ENCODE measurements at places on chromosomes 6 and 20. TPM values are rescaled to one million over a fixed set of nuclear protein-coding genes. Genes with fewer than 3 reads are reported as not detected.
A peak's percentile ranks its signal among the peaks of the same experiment; 100 is the strongest.

DNA sequence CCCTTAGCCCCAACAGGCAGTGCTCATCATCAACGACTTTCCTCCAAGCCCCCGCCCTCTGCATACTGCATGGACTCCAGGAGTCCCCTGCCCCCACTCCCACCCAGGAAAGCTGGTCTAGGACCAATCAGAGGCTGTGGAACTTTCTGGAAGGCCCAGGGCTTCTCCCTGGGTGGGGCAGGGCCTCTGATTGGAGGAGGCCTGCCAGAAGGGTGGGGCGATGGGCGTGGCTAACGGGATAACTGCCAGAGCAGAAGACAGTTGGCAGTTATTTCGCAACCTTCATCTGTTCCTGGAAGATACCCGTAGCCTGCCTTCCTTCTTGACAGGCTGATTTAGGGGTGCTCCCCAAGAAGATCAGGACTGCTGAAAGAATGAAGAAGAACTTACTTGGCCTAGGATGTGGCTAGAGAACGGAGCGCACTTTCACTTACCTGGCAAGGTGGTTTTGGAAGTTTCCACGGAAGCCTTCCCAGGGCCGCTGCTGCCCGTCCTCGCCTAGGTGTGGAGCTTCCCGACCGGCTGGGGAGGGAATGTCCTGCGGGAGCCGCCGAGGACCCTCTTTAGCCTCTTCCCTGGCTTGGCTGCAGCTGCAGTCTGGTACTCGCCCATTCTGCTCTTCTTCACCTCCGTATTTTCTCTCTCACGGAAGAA is 209.0 kb downstream of the LRFN2 start:
- no peak overlapping the region for H3K27ac ChIP-seq
- DNase-seq: no peak
- H3K27me3 ChIP-seq: no peaks in the 10 kb centered on the region
- no peaks in the 10 kb centered on the region for H3K36me3 ChIP-seq
- no peak overlapping the region for H3K4me3 ChIP-seq

DNA sequence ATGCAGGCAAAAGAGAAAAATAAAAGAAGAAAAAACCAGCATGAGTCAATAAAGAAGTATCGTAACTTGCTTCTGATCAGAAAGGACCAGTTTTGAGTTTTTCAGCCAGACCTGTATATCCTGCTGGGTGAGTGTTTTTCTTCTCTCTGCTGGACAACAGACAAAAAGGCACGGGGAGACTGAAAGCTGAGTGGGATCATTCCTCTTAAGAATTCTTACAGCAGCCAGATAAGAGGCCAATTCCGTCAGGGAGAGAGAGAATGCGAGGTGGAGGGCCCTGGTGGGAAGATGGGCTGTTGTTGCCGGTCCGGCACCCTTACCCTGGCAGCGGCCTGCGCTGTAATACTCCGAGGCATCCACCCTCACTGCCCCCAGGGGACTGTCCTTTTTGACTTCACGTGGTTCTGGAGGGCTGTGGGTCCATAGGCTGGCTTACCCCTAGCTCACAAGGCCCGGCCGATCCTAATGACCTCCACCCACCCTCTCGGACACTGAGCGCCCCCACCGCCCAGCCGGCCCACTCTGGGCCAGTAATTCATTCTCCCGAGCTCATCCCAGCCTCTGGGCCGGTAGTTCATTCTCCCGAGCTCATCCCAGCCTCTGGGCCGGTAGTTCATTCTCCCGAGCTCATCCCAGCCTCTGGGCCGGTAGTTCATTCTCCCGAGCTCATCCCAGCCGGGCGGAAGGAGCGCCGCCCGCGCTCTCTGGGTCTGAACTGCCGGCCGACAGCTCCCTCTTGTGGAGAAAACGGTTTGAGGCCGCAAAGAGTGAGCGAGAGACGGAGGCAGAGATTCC is 118.3 kb upstream of the SIRPA start:
- peak overlapping the region; percentile 58 for H3K4me3 ChIP-seq
- no peak overlapping the region for H3K27ac ChIP-seq
- peak; percentile 90 for DNase-seq
- H3K4me1 ChIP-seq: peaks cover 14% of the 10 kb centered on the region

- H3K27me3 ChIP-seq: no peaks in the 10 kb centered on the region
- no peaks in the 10 kb centered on the region for H3K4me1 ChIP-seq
- no peak for DNase-seq
- no peaks in the 10 kb centered on the region for H3K36me3 ChIP-seq
- no peak overlapping the region for H3K27ac ChIP-seq
- no peak overlapping the region for H3K4me3 ChIP-seq
These were observed 178.0 kb upstream of the SGK1 start for GRCh38 chr6:134495890-134496248.

GRCh38 chr6:41682056-41682477 is 43.8 kb downstream of the MDFI start:
- H3K4me3 ChIP-seq: no peak overlapping the region
- no peak overlapping the region for H3K27ac ChIP-seq
- H3K36me3 ChIP-seq: peaks cover 26% of the 10 kb centered on the region

- no peak overlapping the region for H3K27ac ChIP-seq
These were observed 125.6 kb upstream of the STXBP5 start for GRCh38 chr6:147078602-147079001.

DNA sequence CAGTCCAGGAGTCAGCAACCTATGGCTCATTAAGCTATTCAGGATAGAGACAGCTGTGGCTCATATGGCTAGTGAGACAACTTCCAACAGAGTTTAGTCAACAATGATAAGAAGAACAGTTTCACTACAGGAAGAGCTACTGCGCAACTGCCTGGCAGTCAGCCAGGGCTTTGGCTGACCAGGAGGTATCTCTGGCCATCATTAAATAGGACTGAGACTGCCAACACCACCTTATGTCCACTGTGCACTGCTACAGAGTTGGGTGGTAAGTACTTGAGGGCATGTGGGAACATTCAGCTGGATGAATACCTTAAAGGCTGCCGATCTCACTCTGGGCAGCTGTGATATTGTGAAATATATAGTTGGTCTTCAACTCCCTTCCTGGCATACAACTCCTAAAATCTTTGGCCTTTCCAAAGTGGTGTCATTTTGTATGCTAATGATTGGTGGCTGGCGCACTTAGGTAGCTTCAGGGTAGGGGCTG is 52.2 kb upstream of the FAM83C start:
- no peaks in the 10 kb centered on the region for H3K4me1 ChIP-seq
- DNase-seq: peak; percentile 67
- no peak overlapping the region for H3K27ac ChIP-seq
- H3K36me3 ChIP-seq: peaks cover 45% of the 10 kb centered on the region
- no peak overlapping the region for H3K4me3 ChIP-seq

DNA sequence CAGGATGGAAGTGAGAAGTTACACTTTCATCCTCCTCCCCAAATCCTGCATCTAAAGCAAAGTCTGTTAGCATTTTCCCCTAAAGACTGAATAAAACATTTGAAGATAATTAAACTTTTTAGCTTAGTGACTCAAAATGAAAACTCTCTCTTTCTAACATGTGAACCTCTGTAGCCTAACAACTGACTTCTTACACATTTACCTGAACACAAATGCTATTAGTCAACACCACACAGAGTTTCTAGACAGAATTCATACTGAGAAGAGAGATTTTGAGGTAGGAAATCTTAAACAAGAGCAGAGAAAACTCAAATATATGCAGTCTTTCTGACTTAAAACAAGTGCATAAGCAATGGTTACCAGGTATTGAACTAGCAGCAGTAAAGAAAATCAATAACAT is 149.9 kb upstream of the SMLR1 start:
- no peaks in the 10 kb centered on the region for H3K36me3 ChIP-seq
- no peak overlapping the region for H3K27ac ChIP-seq
- no peaks in the 10 kb centered on the region for H3K27me3 ChIP-seq
- no peak for DNase-seq
- H3K4me3 ChIP-seq: no peak overlapping the region

DNA sequence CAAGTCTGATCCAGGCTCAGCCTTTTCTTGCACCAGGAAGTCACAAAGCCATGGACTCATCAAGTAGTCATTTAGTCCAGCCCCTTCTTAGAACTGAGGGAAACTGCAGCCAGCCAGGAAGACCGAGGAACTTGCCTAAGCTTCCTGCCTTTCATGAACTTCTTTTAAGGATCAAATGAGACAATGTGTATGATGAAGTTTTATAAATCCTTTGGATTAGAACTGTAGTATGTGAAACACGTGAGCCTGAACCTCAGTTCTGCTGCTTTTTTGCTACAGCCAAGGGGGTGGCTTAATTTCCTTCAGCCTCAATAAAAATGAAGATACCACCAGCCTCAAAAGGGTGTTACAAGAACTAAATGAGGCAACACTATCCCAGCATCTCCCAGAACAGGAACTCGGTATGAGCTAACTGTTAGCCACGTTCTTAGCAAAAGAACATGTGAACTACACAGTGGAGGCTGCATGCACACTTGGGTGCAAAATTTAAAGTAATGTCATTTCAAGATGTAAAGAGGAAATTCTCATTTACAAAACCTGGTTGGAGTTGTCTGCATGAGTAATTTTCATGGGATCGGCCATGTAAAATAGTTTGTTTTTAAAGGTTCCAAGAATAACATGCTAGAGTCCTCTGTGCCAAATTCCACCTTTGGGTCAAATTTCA is 76.0 kb upstream of the TBC1D7 start:
- H3K27ac ChIP-seq: peak overlapping the region; percentile 15
- no peaks in the 10 kb centered on the region for H3K36me3 ChIP-seq
- no peaks in the 10 kb centered on the region for H3K27me3 ChIP-seq
- H3K4me1 ChIP-seq: peaks cover 42% of the 10 kb centered on the region

DNA sequence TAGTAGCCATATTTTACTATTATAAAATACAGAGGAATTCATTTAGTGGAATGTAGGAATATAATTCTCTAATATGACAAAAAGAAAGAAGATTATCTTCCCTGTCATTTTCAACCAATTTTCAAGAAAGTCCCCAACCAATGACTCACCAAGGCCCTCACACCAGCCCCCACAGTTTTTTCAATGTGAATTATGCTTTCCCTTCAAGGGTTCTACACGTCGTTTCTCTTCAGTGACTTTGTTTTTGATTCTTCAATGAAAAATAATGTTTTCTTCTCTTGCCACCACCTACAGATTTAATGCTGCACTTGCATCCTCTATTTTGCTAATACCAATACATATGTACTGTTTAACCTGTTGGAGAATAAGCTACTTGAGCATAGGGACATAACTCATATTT is 841.3 kb downstream of the PHF3 start:
- no peak overlapping the region for H3K4me3 ChIP-seq
- no peak overlapping the region for H3K27ac ChIP-seq
- no peaks in the 10 kb centered on the region for H3K4me1 ChIP-seq
- no peaks in the 10 kb centered on the region for H3K36me3 ChIP-seq
- H3K27me3 ChIP-seq: no peaks in the 10 kb centered on the region

GRCh38 chr20:50837532-50838321 is 42.9 kb downstream of the BCAS4 start:
- H3K4me3 ChIP-seq: no peak overlapping the region
- no peaks in the 10 kb centered on the region for H3K27me3 ChIP-seq
- no peak for DNase-seq
- no peak overlapping the region for H3K27ac ChIP-seq
- no peaks in the 10 kb centered on the region for H3K4me1 ChIP-seq

- no peak overlapping the region for H3K4me3 ChIP-seq
- peaks cover 27% of the 10 kb centered on the region for H3K36me3 ChIP-seq
- H3K27me3 ChIP-seq: no peaks in the 10 kb centered on the region
- no peak for DNase-seq
- H3K4me1 ChIP-seq: no peaks in the 10 kb centered on the region
- no peak overlapping the region for H3K27ac ChIP-seq
These were observed 47.1 kb downstream of the IGF2R start for GRCh38 chr6:160015778-160016684.

DNA sequence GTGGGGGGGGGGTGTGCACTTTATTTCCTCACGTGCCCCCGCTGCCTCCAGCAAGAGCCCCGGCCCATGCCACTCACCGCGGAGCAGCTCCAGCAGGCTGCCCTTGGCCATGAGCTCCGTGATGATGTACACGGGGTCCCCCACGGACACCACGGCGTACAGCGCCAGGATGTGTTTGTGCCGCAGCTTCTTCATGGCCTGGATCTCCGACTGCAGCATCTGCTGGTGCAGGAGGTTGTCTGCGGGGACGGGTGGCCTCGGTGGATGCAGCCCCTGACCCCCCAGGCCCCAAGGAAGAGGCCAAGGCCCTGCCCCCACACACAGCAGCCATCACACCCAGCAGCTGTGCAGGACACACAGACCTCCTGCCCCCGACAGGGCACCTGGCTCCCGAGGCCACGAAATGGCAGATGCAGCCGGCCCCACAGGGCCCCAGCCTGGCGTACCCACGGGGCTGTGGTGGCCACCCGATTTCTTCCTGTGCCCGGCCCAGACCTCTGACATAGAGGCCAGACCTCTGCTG is 4.7 kb downstream of the PTK6 start:
- H3K27me3 ChIP-seq: no peaks in the 10 kb centered on the region
- no peaks in the 10 kb centered on the region for H3K36me3 ChIP-seq
- H3K4me1 ChIP-seq: peaks cover 7% of the 10 kb centered on the region
- H3K27ac ChIP-seq: no peak overlapping the region
- H3K4me3 ChIP-seq: no peak overlapping the region

CNKSR3 gene
- total RNA-seq: 11.8 TPM

KHDRBS2 gene
- 9.4 TPM for total RNA-seq

TMC2 gene
- total RNA-seq: 0.43 TPM

KCNS1 gene
- total RNA-seq: 1.6 TPM

FKBP5 gene
- total RNA-seq: 142 TPM

RAD21L1 gene
- not detected for total RNA-seq

FGD2 gene
- total RNA-seq: 56.9 TPM

SLC16A10 gene
- total RNA-seq: 12.3 TPM

Measured in upper lobe of right lung (tissue), 1 donor.